ENCODE measurements at places on chromosomes 3 and 15.

GRCh38 chr15:47504624-47505256 lies 212.6 kb upstream of the SEMA6D start:
- no peak for DNase-seq

- DNase-seq = no peak
Observed at GRCh38 chr3:86982883-86983282, 8.1 kb downstream of the VGLL3 start.

DNA sequence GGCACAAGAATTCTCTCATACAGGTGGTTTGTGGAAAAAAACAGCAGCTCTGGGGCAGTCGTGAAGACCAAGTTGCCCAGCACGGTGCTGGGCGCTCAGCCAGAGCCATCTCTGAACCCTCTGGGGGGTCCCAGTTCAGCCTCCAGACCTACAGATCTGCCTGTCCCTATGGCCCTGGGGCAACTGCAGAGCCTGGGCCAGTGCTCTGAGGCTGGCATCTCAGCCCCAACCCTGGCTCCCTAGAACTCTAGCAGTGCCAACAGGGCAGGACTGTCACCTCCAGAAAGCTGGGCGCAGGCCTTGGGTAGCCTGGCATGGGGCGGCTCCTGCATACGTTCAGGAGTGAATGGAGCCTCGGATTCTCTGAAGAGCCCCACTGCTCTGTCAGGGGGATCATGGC lies 44.7 kb downstream of the DNAJB8 start:
- no peak for DNase-seq

- no peak for DNase-seq
Observed at GRCh38 chr3:177514611-177515499, 317.6 kb upstream of the TBL1XR1 start.

DNA sequence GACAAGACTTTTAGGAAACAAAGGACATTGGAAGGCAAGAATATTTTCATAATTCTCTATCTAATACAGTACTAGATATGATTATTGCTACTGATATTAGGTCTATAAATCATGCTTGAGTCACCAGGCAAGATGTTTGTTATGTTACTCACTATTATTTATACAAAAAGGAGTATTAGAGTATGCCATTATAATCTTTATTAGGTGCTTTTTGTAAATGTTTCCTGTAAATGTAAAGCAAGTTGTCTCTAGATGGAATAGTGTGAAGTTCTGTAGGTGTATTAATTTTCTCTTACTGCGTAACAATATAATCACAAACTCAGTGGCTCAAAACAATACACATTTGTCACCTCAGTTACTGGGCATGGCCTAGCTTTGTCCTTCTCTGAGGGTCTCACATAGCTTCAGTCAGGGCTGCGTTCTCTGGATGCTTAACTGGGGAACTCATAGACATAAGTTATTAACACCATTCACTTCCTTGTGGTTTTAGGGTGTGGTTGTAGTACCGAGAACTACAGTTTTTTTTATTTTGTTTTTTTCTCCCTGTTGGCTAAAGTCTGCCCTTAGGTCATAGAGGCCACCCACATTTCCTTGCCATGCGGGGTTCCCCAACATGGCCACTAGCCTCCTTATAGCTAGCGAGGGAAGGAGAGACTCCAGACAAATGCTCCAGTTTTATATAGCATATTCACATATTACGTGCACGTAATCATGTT lies 20.3 kb upstream of the MAP3K13 start:
- no peak for DNase-seq

DNA sequence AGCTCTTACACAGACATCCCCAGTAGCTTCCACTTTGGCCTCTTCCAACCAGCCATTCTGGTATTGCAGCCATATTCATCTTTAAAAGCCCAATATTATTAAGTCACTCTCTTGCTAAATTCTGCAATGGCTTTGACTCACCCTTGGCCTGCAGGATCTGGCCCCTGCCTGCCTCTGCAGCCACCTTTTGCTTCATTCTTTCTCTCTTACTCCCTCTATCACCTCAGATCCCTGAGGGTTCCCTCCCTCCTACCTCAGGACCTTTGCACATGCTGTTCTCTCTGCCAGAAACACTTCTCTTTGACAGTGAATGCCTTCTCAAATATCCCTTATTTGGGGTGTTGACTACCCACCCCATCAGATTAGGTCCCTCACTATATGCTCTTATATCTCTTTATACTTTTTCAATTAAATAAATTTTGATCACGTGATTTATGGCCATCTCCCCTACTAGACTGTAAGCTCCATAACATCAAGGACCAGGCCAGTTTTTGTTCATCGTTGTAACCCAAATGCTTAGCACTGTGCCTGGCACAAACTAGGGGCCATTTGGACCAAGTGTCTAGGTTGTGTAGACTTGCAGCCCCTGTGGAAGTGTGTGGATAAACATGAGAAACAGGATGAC lies 32.3 kb upstream of the UBE2Q2 start:
- no peak for DNase-seq

- no peak for DNase-seq
Observed at GRCh38 chr15:79834495-79834894, 62.3 kb downstream of the MTHFS start.

DNA sequence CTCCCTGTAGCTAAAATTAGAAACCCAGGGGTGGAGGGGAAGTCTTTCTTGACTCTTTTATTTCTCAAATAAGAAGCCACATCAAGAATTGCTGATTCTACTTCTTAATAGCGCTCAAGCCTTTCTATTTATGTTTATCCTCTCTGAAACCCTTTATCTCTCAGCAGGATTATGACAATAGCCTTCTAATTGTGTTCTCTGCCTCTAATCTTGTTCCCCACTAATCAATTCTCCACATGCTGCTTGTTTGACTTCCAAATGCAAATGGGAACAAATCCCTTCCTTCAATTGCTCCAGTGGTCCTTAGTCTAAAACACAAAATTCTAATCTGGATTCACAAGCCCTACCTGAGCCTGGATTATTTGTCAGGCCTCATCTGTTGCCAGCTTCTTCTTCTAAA lies 43.7 kb upstream of the CFAP20DC start:
- DNase-seq = no peak

All from Karpas-422 (cell line).